ENCODE measurements at places on chromosomes 16 and 17. TPM values are rescaled to one million over a fixed set of nuclear protein-coding genes. Genes with fewer than 3 reads are reported as not detected.

Gene UMOD
- not detected for total RNA-seq

Gene USP22
- total RNA-seq: 334 TPM

Gene DDX28
- 16.4 TPM for total RNA-seq

Gene SEC14L1
- total RNA-seq: 34.5 TPM

Gene C17orf78
- not detected for total RNA-seq

Gene UNC13D
- total RNA-seq: 1.00 TPM

Gene LPO
- total RNA-seq: not detected

Gene PITPNM3
- 0.77 TPM for total RNA-seq

Gene TP53TG3
- 0.62 TPM for total RNA-seq

Gene YBX2
- not detected for total RNA-seq

Gene RNF40
- total RNA-seq: 76.4 TPM

Gene ABCA9
- 0.62 TPM for total RNA-seq

Gene ALOX15B
- under 0.01 TPM for total RNA-seq

Gene QPRT
- 152 TPM for total RNA-seq

Gene RASD1
- total RNA-seq: 1.7 TPM

Gene BCAR1
- total RNA-seq: 52.3 TPM

Gene SCO1
- total RNA-seq: 33.0 TPM

Gene SLC12A4
- total RNA-seq: 25.5 TPM

Gene NACA2
- not detected for total RNA-seq

Gene DOC2A
- total RNA-seq: 0.33 TPM

Gene ADAD2
- not detected for total RNA-seq

Gene PLLP
- total RNA-seq: 1.00 TPM

All from melanocyte of skin (primary cell).